ENCODE measurements at places on chromosomes 12 and 14. TPM values are rescaled to one million over a fixed set of nuclear protein-coding genes. Genes with fewer than 3 reads are reported as not detected.

NINJ2 gene
- polyA plus RNA-seq, result not detected

DENND5B gene
- 23.8 TPM for polyA plus RNA-seq

FAM234B gene
- polyA plus RNA-seq, result 20.5 TPM

KRT74 gene
- polyA plus RNA-seq, result not detected

SRGAP1 gene
- polyA plus RNA-seq, result 4.8 TPM

CPSF2 gene
- 20.4 TPM for polyA plus RNA-seq

CNTN1 gene
- 101 TPM for polyA plus RNA-seq

OLR1 gene
- polyA plus RNA-seq, result not detected

TAPBPL gene
- polyA plus RNA-seq, result not detected

RNU4-1 gene
- under 0.01 TPM for polyA plus RNA-seq

CMTM5 gene
- not detected for polyA plus RNA-seq

All from neural cell (in vitro differentiated cells).